ENCODE measurements at places on chromosomes 3 and 15.

- DNase-seq = no peak
These were observed 167.2 kb downstream of the KCNMB2 start for GRCh38 chr3:178703268-178703975.

GRCh38 chr3:115402651-115403050 lies 220.7 kb upstream of the GAP43 start:
- no peak for DNase-seq

- DNase-seq = no peak
These were observed 13.3 kb upstream of the RBP1 start for GRCh38 chr3:139552632-139553365.

DNA sequence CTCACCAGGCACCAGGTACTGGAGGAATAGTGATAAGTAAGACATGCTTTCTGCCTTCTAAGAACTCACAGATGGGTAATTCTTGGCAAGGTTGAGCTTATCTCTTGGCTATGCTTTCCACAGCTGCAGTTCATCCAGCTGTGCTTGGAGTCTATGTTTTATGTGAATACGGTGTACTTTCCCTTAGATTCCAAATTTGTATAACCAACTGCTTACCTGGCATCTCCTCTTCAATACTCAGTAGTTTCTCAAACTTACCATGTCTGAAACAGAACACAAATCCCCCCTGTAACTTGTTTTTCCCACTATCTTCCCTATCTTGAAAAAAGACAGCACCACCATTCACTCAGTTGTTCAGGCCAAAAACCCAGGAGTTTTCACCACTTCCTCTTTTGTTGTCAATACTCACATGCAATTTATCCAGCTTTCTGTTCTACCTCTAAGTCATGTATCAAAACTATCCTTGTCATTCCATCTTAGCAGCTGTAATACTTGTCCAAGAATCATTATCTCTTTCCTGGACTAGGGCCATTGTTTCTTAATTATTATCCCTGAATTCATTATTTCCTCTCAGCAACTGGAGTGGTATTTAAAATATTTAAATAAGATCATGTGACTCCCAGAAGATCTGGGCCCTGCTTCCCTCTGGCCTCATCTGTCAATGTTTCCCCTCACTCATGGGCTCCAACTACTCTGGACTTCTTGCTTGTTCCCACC lies 32.6 kb downstream of the COL6A5 start:
- DNase-seq = no peak

DNA sequence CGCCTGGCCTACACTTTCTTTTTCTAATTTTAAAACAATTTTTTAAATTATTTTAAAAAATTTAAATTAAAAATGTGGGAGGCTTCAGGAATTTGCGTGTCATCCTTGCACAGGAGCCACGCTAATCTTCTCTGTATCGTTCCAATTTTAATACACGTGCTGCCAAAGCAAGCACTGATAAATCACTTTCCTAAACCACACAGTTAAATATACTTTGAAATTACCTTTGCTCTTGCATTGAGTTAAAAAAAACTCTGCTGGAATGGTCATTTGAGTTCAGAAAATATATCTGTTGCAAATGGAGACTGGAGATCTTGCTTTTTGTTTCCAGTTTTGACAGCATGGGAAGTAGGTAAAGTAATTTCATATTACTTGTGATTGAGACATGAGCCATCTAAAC lies 23.6 kb downstream of the GATM start:
- no peak for DNase-seq

DNA sequence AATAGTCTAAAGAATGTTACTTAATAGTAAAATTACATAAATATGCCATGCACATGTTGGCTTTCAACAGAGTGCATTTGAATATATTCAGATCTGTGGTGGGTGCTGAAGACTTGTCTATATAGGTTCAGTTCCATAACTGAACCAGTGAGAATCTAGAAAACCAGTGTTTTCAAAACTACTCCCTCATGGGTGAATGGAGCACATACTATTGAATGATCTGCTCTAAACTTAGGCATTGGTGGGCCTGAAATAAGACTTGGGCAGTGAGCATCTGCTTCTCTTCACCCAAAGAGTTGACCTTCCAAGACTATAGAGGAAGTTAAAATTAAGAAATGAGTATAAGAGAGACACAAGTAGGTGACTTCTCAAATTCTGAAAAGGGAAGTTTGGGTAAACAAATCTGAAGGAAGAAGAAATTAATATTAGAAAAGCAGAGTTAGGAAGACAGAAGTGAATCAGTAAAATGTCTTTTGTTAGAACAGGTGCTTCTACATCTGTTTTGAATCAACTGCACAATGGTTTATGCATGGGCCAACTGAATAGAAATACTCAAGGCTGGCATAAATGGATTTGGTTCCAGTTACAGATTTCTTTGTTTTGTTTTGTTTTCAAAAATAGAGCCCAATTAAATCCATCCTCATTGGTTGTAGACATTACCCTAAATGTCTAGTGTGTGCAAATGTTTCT lies 19.3 kb downstream of the ALCAM start:
- no peak for DNase-seq

DNA sequence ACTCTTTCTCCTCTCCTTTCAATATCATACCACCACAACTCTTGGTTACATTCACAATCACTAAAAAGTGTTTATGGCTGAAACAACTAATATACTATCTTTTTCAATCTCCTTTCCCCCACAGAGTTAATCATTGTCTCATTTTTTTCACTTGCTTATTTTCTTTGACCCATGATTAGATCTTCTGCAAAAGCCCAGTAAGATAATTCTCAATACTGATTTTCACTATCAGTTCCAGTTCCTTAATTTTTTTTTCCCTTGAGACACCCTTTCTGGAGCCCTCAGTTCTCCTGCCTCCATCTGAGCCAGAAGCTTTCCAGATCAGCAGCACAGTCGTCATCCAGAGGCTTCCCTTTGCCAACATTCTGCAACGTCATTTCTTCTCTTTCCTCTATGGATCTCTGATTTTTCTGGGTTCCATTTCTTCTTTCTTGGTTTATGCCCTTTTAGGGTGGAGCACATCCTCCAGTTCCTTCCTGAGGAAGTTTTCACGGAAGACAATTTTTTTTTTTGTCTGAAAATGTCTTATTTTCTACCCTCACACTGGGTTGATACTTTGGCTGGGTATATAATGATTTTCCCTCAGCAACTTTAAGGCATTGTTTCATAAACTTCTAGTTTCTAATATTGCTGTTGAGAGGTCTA lies 88.7 kb upstream of the C15orf39 start:
- DNase-seq = no peak

DNA sequence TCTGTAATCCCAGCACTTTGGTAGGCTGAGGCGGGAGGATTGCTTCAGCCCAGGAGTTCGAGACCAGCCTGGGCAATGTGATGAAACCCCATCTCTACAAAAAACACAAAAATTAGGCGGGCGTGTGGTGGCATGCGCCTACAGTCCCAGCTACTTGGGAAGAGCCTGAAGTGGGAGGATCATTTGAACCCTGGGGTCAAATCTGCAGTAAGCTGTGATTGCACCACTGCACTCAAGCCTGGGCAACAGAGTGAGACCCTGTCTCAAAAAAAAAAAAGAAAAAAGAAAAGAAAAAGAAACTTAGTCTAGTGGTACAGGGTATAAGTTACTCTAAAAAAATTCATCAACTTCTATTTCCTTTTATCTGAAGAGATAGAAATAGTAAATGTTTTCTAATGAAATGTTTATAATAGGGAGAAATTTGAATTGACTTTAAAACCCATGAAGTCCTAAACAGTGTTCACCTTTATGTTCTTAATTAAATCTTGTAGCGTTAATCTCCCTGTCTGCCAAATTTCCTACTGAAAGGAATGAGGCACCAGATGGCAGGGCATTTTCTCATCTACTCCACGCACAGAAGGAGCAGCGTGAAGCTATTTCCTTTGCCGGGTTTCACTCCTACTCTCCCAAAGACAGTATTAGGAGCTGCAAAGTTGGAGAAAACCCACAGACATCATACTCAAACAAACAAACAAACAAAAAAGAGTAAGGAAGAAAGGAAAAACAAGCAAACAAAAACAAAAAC lies 1.9 kb downstream of the PCLAF start:
- no peak for DNase-seq

GRCh38 chr3:64176461-64176996 lies 48.7 kb downstream of the PRICKLE2 start:
- no peak for DNase-seq

- DNase-seq = no peak
These were observed 86.9 kb upstream of the PRTG start for GRCh38 chr15:55829826-55830225.

DNA sequence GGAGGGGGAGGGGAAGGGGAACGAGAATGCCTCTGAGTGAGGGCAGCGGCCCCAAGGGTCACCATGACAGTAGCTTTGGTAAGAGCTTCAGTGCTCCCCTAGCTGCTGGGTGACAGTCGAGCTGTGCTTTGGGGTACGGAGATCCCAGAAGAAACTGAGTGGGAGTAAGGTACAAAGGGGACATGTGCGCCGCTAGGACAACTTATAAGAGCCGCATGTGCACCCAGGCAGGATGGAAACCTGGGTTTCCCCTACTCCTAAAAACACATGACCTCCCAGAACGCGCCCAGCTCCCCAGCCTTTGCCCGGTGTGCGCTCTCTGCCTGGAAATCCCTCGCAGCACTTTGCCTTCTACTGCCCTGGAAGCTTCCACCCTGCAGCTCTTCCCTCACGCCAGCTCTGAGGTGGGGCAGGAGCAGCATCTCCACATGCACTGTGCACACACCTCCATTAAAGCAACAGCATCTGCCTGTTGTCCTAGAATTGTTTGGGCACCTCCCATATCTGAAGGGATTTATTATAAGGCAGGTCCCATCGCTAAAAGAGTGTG lies 232.2 kb downstream of the ADAMTS17 start:
- no peak for DNase-seq

GRCh38 chr15:64851503-64851840 lies 9.8 kb downstream of the PLEKHO2 start:
- no peak for DNase-seq

DNA sequence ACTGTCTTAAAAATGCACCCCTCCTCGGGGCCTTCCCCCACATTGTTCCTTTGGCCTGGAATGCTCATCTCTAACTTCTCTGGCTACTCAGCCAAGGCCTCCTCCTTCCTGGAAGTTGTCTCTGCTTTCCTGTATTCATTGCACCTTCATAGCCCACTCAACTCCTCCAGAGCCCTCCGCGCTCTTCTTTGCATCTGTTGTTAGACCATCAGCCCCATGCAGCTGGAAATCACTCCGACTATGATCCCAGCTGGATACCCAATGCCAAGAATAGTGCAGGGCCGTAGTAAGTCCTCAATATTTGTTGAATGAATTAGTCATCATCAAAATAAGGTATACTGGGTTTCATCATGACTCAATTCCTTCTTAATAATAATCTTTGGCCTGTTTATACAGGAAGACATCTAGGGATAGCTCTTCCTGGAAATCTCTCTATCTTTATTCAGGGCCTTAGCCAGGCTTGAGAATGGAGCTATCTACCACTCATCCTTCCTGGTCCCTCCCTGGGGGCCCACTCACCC lies 112.7 kb downstream of the SYNPR start:
- DNase-seq = no peak

DNA sequence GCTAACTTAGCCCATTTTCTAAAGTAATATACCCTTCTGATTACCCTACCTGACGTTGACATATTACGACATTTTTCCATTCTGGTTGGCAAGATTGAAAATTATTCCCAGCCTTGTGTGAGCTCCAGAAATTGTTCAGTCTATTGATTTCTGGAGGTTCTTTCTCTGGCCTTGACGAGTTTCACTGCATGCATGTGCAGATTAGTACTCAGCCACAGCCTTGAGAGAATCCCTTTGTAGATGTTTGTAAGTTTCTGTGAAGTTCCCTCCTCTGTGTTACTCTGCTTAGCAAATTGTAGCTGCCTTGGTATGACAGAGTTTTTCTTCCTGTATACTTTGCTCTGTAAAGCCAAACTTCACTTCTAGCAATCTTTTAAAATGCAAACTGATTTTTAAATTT lies 27.5 kb downstream of the TRIM69 start:
- no peak for DNase-seq

GRCh38 chr3:32885283-32885901 lies 66.1 kb upstream of the CCR4 start:
- no peak for DNase-seq

DNA sequence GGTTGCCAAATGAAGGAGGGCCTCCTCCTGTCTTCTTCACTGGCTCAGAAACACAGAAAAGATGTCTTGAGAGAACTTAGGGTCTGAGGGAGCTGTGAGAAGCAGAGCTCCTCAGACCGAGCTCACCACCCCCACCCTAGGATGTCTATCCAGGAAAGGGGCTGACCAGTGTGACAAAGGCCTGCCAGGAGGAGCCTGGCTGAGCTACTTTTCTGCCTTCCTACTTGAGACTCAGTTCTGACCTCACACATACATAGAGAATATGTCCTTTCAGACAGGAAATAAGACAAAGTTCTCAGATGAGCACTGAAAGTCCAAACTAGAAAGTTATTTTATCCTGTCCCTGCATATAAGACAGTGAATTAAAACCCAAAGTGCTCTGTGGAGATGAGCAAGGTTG lies 54.5 kb downstream of the KIF9 start:
- no peak for DNase-seq

GRCh38 chr15:83626171-83626802 lies 27.6 kb upstream of the ADAMTSL3 start:
- no peak for DNase-seq

DNA sequence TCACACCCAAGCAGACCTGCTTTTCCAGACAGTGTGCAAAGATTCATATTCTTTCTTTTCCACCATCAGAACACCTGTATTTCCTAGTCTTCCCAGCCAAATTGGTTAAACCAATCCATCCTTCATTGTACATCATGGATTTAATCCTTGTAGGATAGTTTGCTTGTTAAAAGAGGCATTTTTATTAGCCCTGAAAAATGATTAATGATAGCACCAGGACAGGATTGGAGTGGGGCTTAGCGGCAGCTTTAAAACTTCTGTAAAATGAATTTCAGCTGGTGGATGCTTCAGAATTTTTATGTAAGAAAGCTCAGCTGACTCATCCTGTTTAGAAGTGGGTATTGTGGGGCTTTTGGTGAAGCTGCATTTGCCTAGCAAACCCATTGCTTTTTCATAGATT lies 36.1 kb upstream of the ARHGEF26 start:
- DNase-seq = no peak

GRCh38 chr3:10834951-10835350 lies 18.9 kb downstream of the SLC6A11 start:
- DNase-seq = no peak

- no peak for DNase-seq
These were observed 40.1 kb downstream of the FBLN2 start for GRCh38 chr3:13588993-13589392.

DNA sequence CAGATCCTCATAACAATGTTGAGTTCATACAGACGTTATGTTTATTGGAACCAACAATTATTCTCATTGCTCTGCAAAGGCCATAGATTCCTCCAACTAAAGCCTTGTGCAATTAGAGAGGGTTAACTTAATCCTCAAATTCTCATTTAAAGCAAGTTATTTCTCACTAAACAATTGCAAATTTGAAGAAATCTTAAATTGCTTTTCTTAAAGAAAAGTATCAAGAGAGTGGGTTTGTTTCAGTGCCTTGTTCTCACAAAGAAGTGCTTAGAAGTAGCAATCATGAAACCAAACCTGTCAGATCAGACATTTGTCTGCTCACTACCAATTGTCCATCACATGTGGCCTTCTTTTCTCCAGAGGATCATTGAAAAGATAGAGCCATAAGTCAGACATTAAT lies 124.8 kb downstream of the KCNH8 start:
- DNase-seq = no peak

GRCh38 chr3:174409086-174409743 lies 449.9 kb upstream of the NAALADL2 start:
- DNase-seq = peak; percentile 12

- DNase-seq = peak; percentile 82
These were observed 1.2 kb downstream of the MEX3B start for GRCh38 chr15:82044373-82045178.
